CD4-positive, alpha-beta T cell treated with Interleukin-21 for 1 hour (primary cell): ENCODE measurements at places on chromosomes 13 and 19.

DNA sequence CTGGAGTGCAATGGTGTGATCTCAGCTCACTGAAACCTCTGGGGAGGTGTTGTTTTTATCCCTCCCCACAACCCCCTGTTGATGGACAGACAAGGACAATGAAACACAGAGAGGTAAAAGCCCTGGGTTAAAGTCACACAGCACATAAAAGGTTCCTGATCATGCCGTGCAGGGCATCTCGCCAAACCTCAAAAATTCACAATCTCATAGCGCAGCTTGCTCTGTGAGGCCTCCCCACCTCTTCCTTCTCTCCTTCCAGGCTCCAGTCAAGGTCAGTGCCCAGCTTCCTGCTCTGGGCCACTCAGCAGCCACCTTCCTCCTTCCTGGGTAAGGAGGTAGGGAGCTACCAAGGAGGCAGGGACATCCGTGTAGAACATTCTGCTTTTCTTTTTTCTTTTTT, 2.3 kb downstream of the FUT2 start:
- no peak for DNase-seq

DNA sequence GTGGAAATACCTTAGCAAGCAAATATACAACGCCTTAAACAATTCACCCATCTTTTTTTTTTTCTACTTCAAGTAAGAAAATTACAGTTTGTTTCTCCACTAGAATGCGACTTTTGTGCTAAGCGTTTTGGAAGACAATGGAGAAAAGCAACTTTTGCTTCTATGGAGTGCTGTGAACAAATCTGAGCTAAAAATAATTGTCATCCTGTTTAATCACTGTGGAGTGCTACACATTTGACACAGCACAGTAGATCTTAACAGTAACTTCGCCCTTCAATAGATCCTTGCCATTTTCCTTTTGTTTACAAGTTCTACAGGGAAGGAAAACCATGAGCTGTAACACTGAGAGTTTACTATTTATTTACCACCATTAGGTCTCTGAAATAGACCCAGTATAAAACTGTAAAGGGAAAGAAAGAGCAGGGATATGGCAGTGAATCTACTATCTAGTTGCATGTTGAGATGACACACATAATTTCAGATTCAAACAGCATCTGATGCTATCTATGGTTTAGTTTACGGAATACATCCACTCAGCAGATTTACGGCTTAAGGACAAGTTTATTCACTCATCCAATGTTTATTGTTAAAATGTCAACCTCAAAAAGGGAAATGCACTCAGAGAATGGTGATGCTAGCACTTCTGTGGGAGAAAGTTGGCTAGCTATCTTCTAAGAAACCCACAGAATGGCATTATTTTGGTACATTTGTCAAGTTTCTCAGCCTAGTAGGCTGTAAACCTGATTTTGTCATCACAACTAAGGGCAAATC, 175.3 kb downstream of the VWA8 start:
- no peak for DNase-seq

- DNase-seq, result no peak
Measured at GRCh38 chr19:16969135-16969534, 57.5 kb downstream of the CPAMD8 start.

GRCh38 chr19:2084993-2085720, 11.0 kb downstream of the MOB3A start:
- peak; percentile 96 for DNase-seq
